ENCODE measurements at places on chromosomes 11 and 22. TPM values are rescaled to one million over a fixed set of nuclear protein-coding genes. Genes with fewer than 3 reads are reported as not detected.

The CACNA1I gene
- total RNA-seq = 0.05 TPM

The UPK2 gene
- total RNA-seq = not detected

The MAPK12 gene
- 44.8 TPM for total RNA-seq

The SCO2 gene
- total RNA-seq = 3.0 TPM

The OR8K1 gene
- not detected for total RNA-seq

The SLC36A4 gene
- 7.7 TPM for total RNA-seq

The C22orf31 gene
- total RNA-seq = not detected

The PIH1D2 gene
- 1.2 TPM for total RNA-seq

The DEUP1 gene
- total RNA-seq = not detected

The RIMBP3C gene
- 0.59 TPM for total RNA-seq

The TH gene
- not detected for total RNA-seq

The CRYBB2 gene
- not detected for total RNA-seq

The MS4A4E gene
- not detected for total RNA-seq

The DDI1 gene
- total RNA-seq = not detected

The HBB gene
- total RNA-seq = not detected

The KRTAP5-1 gene
- not detected for total RNA-seq

The PYGM gene
- 0.60 TPM for total RNA-seq

The PDGFB gene
- under 0.01 TPM for total RNA-seq

The SBF1 gene
- 121 TPM for total RNA-seq

The DEFB131B gene
- total RNA-seq = not detected

The ESAM gene
- total RNA-seq = 0.37 TPM

The C11orf42 gene
- total RNA-seq = not detected

The OR52N4 gene
- not detected for total RNA-seq

The GTSE1 gene
- 0.59 TPM for total RNA-seq

The BIK gene
- not detected for total RNA-seq

The OR8K3 gene
- total RNA-seq = not detected

The PRR5L gene
- 23.2 TPM for total RNA-seq

The PSMD13 gene
- total RNA-seq = 125 TPM

The SYT7 gene
- total RNA-seq = 0.59 TPM

The TUBA8 gene
- total RNA-seq = not detected

The KDM4D gene
- 0.74 TPM for total RNA-seq

The MS4A4A gene
- not detected for total RNA-seq

The SCN2B gene
- not detected for total RNA-seq

The DNAJB7 gene
- total RNA-seq = not detected

The API5 gene
- 105 TPM for total RNA-seq

The SCGB2A2 gene
- total RNA-seq = not detected

The PLAAT3 gene
- total RNA-seq = 6.7 TPM

The C22orf23 gene
- 0.59 TPM for total RNA-seq

The SEPTIN3 gene
- 0.30 TPM for total RNA-seq

Data from smooth muscle cell of the umbilical artery (primary cell).